Activated naive CD4-positive, alpha-beta T cell treated with anti-CD3 and anti-CD28 coated beads for 36 hours (primary cell): ENCODE measurements at places on chromosomes 7 and 10. TPM values are rescaled to one million over a fixed set of nuclear protein-coding genes. Genes with fewer than 3 reads are reported as not detected.
A peak's percentile ranks its signal among the peaks of the same experiment; 100 is the strongest.

GRCh38 chr7:91180746-91181145 lies 83.5 kb upstream of the FZD1 start:
- H3K4me1 ChIP-seq, result no peaks in the 10 kb centered on the region
- DNase-seq, result no peak
- H3K4me3 ChIP-seq, result no peak overlapping the region
- H3K36me3 ChIP-seq, result no peaks in the 10 kb centered on the region
- no peak overlapping the region for H3K27ac ChIP-seq

GRCh38 chr10:33334153-33334804 lies at the start of gene NRP1:
Gene NRP1 (minus strand): TSS chr10:33334667. CDS start chr10:33334382, 285 bp downstream.
- H3K36me3 ChIP-seq, result no peaks in the 10 kb centered on the region
- peaks cover 22% of the 10 kb centered on the region for H3K4me1 ChIP-seq
- H3K27me3 ChIP-seq, result peaks cover 52% of the 10 kb centered on the region
- H3K27ac ChIP-seq, result no peak within 1 kb of the TSS
- DNase-seq, result peak; percentile 8

- H3K4me1 ChIP-seq, result peaks cover 11% of the 10 kb centered on the region
- H3K27me3 ChIP-seq, result peaks cover 29% of the 10 kb centered on the region
- H3K4me3 ChIP-seq, result no peak overlapping the region
- H3K27ac ChIP-seq, result no peak overlapping the region
- DNase-seq, result no peak
These were observed 13.8 kb downstream of the TCF7L2 start for GRCh38 chr10:112963835-112964234.

- H3K4me3 ChIP-seq, result no peak overlapping the region
- no peak for DNase-seq
- peaks cover 5% of the 10 kb centered on the region for H3K36me3 ChIP-seq
- H3K27ac ChIP-seq, result no peak overlapping the region
These were observed 29.3 kb upstream of the TTYH3 start for GRCh38 chr7:2602406-2603043.

DNA sequence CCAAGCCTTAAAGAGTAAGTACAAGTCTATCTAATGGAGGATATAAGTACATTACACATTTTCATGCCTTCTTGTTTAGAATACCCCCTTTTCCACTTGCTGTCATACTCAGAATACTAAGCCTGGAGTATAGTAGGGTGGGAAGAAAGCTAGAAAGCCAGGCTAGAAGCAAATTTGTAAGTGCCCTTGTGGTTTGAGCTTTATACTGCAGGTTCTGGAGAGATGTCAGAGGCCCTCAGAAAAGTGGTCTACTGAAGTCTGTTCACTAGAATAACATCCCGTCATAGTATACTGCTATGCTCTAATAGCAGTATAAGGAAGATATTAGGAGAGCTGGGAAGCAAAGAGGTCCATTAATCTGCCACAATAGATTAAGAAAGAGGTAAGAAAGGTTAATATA lies 62.7 kb downstream of the HPSE2 start:
- DNase-seq, result no peak
- no peak overlapping the region for H3K27ac ChIP-seq
- no peak overlapping the region for H3K4me3 ChIP-seq
- H3K36me3 ChIP-seq, result no peaks in the 10 kb centered on the region

- no peak overlapping the region for H3K27ac ChIP-seq
- H3K4me3 ChIP-seq, result no peak overlapping the region
- peaks cover 36% of the 10 kb centered on the region for H3K36me3 ChIP-seq
- no peaks in the 10 kb centered on the region for H3K27me3 ChIP-seq
- H3K4me1 ChIP-seq, result no peaks in the 10 kb centered on the region
- no peak for DNase-seq
These were observed 118.8 kb upstream of the IFRD1 start for GRCh38 chr7:112331492-112331891.

DNA sequence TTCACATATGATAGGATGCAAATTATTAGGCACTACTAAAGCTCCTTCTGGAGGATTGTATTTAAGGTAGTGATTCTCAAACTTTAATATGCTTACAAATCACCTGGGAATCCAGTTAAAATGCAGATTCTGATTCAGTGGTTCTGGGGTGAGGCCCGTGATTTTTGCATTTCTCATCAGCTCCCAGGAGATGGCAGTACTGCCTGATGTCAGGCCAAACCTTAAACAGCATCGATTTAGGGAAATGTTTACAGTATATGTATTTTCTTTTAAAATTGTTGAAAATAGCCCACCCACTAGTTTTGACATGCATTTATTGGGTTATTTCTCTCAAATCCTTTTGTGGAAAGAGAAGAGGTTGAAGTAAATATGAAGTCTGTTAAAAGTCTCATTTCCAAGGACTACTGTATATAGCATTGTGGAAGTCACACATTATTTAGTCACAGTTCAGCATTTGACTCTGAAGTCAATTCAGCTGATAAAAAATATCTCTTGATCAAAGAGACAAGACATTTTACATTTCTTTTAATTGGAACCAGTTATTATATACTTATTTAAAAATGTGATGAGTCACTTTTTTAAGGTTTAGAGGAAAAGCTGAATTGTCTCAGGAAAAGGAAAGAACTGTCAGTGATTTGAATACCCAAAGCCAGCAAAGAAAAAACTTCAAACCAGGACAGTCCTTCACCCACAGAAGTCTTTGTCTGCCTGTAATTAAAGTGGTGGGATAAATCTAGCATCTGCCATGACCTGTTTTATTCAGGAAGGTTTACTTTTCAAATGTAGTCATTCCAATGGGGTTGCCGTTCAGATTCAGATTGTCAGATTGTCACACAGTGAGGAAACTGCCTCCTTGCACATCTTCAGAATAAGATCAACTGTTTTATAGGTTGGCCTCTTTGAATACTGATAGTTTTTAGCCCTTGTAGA lies 21.1 kb upstream of the HBP1 start:
- H3K4me3 ChIP-seq, result no peak overlapping the region
- H3K27me3 ChIP-seq, result no peaks in the 10 kb centered on the region
- H3K4me1 ChIP-seq, result peaks cover 4% of the 10 kb centered on the region
- peak; percentile 52 for DNase-seq
- no peaks in the 10 kb centered on the region for H3K36me3 ChIP-seq

- H3K27me3 ChIP-seq, result no peaks in the 10 kb centered on the region
- H3K36me3 ChIP-seq, result peaks cover 14% of the 10 kb centered on the region
- H3K4me1 ChIP-seq, result peaks cover 31% of the 10 kb centered on the region
- peak overlapping the region; percentile 95 for H3K27ac ChIP-seq
These were observed 1.3 kb downstream of the CNPY4 start for GRCh38 chr7:100120733-100121036.

DNA sequence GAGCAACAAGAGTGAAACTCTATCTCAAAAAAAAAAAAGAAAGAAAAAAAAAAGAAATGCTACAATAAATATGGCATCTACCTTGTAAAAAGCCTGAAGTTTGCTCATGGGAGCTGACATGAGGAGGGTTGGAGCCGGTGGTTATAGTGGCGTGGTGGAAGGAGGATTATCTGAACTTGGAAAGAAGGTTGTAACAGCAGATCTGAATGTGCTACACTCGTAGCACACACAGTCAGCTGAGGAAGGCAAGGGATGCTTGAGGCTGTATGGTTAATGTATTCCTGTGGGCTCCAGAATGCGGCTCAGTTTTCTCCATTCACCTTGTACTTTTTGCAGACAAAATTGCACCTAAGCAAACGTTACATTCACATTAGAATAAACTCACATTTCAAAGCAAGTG lies 390.3 kb upstream of the GALNT17 start:
- DNase-seq, result no peak
- no peak overlapping the region for H3K4me3 ChIP-seq
- H3K27ac ChIP-seq, result no peak overlapping the region
- no peaks in the 10 kb centered on the region for H3K27me3 ChIP-seq
- H3K36me3 ChIP-seq, result no peaks in the 10 kb centered on the region

NEUROG3 gene
- total RNA-seq, result not detected
